Urothelium cell line (cell line): ENCODE measurements at places on chromosomes 12 and 14.

GRCh38 chr12:38477340-38478090 lies 160.9 kb downstream of the ALG10B start:
- no peak for DNase-seq

- no peak for DNase-seq
Measured at GRCh38 chr12:103771466-103771865, 69.6 kb downstream of the NT5DC3 start.

DNA sequence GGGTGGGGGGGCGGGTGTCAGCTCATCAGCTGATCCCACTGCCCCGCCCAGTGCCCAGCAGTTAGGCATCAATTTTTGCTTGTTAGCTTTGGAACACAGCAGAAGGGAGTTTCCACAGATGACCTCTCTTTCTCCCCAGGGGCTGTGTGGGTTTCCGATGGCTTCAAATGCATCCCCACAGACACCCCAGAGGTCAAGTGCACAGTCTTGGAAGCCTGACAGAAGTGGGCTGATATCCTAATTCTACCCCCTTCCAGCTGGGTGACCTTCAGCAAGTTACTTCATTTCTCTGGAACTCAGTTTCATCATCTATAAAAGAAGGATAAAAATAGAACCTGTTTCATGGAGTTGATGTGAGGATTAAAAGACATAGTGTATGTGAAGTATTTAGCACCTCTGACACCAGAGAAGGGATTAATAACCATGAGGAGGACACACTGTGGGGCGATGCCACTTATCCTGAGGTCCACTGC lies 22.0 kb downstream of the TTC9 start:
- DNase-seq: peak; percentile 54

DNA sequence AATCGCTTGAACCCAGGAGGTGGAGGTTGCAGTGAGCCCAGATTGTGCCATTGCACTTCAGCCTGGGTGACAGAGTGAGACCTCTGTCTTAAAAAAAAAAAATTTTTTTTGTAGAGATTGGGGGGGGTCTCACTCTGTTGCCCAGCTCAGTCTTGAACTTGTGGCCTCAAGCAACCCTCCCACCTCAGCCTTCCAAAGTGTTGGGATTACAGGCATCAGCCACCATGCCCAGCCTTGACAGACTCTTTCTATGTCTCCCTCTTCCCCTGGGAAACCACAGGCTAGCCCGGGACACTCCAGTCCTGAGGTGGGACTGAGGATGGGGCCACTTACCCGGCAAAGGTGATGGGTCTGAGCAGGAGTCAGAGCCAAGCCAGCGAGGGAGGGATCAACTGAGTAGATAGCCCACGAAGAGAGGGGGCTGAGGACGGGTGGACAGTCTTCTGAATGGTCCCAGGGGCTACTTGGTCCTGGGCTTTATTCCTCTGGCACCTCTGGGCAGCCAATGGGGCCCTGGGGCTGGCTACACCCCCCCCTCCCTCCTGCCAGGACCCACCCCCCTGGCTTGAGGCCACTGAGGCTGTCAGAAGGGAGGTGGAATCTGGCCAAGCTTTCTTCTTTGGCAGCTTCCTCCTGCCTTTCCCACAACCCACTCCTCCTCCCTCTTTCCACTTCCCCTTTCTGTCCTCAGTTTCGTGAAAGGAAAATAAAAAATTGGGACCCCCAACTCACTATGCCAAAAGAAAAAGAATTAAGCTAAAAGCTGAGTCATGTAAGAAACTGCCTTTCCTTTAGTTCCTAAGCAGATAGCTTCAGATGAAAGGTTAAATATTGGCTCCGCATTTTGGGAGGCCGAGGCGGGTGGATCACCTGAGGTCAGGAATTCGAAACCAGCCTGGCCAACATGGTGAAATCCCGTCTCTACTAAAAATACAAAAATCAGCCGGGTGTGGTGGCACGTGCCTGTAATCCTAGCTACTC lies at the start of gene SDS:
Gene SDS, minus strand, starts transcription at position 453 of the 981 bp plus-strand sequence. CDS start 4,179 bp downstream, outside the sequence.
- DNase-seq: peak; percentile 72

- no peak for DNase-seq
Measured at GRCh38 chr12:76259106-76259505, 89.1 kb downstream of the BBS10 start.

GRCh38 chr12:85552461-85552860 lies 272.4 kb downstream of the ALX1 start:
- no peak for DNase-seq

GRCh38 chr14:70441641-70442040 lies 10.3 kb upstream of the ADAM21 start:
- DNase-seq: peak; percentile 53

GRCh38 chr14:46951103-46951502 lies 299.5 kb upstream of the RPL10L start:
- no peak for DNase-seq

GRCh38 chr12:64522316-64522715 lies 70.4 kb downstream of the TBK1 start:
- no peak for DNase-seq

GRCh38 chr12:90618586-90618985 lies 336.4 kb downstream of the CCER1 start:
- no peak for DNase-seq

DNA sequence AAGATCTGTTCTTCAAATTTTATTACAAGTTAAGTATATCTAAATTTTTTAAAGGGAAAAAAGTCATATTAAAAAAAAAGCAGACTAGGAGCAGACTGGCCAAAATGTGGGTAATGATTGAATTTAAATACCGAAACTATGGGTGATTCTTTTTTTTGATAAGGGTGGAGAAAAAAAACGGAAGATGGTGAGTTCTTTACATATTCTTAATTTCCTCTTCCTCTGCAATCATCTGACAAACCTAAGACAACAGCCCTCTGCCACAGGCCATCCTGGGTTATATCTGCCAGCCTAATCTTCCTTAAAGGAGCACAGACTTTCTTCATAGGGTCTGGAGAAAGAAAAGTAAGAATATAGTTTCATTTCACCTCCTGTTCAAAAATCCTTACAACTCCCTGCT lies 108.0 kb downstream of the PPP2R5E start:
- no peak for DNase-seq

DNA sequence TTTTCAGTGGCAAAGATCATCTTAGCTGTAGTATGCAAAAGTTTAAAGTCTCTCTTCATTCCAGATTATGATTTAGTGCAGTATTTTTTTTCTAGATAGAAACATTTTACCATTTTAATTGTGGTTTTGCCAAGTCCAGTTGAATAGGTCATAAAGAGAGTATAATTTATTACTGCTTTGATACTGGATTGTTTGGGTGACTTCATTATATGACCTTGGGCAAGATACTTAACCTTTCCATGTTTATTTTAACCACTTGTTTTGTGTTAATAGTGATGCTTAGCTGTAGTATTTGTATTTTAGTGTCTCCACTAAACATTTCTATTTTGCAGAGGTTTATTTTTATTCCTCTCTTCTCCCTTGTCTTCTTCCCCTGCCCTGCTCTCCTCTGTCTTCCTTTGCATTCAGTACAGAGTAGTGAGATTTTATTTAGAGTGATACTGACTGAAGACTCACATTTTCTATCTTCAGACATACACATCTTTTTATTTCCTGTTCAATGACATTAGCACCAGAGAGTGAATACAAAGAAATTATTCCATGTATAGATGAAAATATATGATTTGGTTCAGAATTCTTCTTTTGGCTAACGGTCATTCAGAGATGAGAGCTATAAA lies 215.2 kb downstream of the ERC1 start:
- DNase-seq: no peak

- DNase-seq: no peak
Measured at GRCh38 chr14:98229656-98230366, 1042.2 kb downstream of the BCL11B start.

DNA sequence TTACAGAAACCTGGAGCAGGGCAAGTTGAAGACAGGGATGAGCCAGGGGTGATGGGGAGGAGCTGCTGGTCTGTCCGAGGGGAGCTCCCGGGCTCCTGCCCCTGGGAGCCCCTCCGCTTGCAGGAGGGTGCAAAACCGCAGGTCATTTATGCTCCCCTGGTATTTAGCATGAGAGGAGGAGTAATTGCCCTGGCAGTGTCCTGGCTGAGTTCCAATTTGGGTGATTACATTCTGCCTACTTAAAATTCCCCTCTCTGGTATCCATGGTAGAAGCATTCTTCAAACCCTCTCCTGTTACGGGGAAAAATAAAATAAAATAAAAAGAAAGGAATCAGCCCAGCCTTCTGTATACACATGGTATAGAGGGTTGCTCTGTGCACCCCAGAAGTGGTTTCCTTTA lies 61.7 kb upstream of the VRK1 start:
- DNase-seq: no peak

DNA sequence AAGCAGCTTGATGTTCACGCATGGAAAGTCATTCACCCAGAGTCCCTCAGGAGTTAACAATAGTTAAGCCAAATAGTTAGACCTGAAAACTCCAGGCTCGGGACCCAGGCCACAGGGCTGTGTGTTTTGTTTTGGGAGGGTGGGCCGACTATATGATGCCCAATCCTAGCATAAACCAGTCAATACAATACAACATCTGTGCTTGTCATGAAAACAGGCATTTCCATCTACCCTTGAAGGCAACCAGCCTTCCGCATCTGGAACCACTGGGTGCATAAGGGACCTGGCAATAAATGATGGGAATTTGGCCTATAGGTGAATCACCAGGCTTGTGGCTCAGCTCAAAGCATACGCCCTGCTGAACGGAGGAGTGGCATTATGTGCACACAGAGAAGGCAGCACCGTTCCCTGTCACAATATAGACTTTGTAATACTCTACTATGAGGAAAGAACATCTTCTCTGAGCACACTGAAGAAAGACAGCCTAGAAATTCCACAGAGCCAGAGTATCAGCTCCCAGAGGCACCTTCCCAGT lies 91.0 kb upstream of the FOXN3 start:
- peak; percentile 52 for DNase-seq

GRCh38 chr14:48936849-48937248 lies 649.3 kb downstream of the RPS29 start:
- DNase-seq: no peak

GRCh38 chr12:116202433-116202832 lies 75.1 kb downstream of the MED13L start:
- DNase-seq: no peak

- DNase-seq: no peak
Measured at GRCh38 chr12:47383942-47384341, 304.2 kb upstream of the AMIGO2 start.

- peak; percentile 86 for DNase-seq
Measured at GRCh38 chr14:22824711-22825359, 4.9 kb upstream of the MRPL52 start.

GRCh38 chr14:86912709-86913108 lies 1080.3 kb downstream of the GALC start:
- DNase-seq: no peak

GRCh38 chr12:27220055-27220987 lies 23.8 kb upstream of the STK38L start:
- no peak for DNase-seq

DNA sequence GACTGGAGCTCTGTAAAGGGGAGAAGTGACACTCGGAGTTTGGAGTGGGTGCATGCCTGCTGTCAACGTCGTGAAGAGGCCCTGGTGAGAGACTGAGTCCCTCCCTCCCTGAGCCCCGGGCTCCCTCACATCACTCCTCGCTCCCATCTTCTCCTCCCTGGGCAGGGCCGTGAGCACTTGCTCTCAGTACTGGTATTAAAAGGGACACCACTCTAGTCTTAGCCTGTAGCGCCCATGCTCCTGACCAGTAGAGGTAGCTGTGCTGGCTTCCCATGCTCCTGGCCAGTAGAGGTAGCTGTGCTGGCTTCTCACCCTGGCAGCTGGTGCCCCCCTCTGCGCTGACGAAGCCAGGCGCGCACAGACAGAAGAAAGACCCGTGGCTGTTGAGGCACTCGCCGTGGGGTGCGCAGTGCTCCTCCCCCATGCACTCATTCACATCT lies 14.7 kb downstream of the ISCA2 start:
- DNase-seq: no peak

DNA sequence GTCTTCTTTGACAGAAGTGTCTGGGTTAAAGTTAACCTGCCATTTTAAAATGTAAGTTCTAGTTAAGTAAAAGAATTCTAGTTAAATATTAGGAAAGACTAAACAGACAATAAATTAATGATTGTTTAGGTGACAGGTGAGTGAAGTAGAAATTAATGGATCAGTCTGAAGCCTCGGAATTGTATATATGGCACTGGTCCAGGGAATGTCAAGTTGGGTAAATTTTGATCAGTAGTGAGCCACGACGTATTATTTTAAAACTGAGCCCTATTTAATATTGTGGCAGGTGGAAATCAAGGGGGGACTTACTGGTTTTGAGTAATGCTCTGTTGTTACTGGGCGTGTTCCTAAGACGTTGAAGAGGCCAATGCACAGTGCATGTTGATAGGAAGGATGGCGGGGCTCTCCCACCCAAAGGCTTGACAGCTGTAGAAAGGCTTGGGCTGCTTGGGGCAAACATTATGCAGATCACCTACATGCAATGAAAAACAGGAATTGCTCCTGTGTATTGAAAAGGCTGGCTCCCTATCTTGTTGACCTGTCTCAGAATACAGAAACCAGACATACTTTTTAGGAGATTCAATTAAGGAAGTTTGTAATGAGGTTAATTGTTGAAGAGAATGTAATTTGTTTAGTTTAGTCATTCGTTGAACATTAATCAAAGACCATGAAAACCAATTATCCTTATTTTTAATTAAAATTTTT lies 5.9 kb upstream of the PPFIBP1 start:
- no peak for DNase-seq

- DNase-seq: no peak
Measured at GRCh38 chr12:125684968-125685790, 619.9 kb downstream of the AACS start.

GRCh38 chr12:40566271-40566670 lies 126.0 kb upstream of the CNTN1 start:
- no peak for DNase-seq

DNA sequence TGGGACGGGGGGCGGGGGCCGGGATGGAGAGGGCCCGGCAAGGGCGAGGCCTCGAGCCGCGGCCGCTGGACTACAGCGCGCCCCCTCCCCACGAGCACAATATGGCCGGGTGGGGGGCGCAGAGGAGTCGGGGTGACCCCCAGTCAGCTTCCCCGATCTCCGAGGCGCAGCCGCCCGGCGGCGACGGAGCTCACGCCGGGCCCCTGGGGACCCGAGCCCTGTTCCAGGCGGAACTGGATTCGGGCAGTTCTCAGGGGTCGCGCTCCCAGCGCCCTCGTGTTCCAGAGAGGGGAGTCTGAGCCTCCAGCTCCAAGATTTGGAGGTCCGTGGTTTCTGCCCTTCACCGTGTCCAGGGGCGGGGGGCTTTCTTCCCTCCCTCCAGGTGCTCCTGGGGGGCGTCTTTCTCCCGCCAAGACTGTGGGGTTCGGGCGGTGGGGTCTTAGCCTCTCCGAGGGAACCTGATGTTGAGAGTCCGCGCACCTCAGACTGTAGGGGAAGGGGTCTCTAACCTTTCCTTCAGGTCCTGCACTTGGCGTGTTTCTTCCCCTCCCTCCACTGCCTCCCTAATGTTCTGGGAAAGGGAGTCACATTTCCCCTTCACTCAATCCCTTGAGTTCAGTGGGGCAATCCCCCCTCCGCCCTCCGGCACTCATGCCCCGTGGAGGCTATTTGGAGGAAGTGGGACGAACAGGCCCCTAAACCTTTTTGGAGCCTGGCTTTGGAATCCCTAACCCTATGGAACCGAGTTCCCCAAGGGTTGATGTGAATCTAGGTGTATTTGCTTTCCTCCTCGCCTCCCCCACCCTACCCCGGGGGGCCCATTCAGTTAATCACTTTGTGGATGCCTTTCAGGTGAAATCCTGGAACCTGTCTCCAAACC lies 584 bp downstream of the ACVR1B start:
- peak; percentile 31 for DNase-seq
